T-cell (primary cell): ENCODE measurements at places on chromosomes 4 and X. TPM values are rescaled to one million over a fixed set of nuclear protein-coding genes. Genes with fewer than 3 reads are reported as not detected.

The XAGE1A gene
- not detected for total RNA-seq

The AGTR2 gene
- not detected for total RNA-seq

The ADH1B gene
- total RNA-seq = 2.1 TPM

The SLC49A3 gene
- 1.3 TPM for total RNA-seq

The H2BW2 gene
- total RNA-seq = not detected

The BTK gene
- total RNA-seq = 9.5 TPM

The MTCP1 gene
- 19.8 TPM for total RNA-seq

The PAGE4 gene
- not detected for total RNA-seq

The SMR3B gene
- not detected for total RNA-seq

The KLF8 gene
- total RNA-seq = 6.4 TPM

The CACNA1F gene
- 1.8 TPM for total RNA-seq

The FGFBP1 gene
- not detected for total RNA-seq

The ADGRG4 gene
- not detected for total RNA-seq

The ETNPPL gene
- total RNA-seq = not detected

The PIR gene
- total RNA-seq = 0.51 TPM

The NPFFR2 gene
- not detected for total RNA-seq

The RGN gene
- total RNA-seq = not detected

The PPP1R2C gene
- total RNA-seq = not detected

The MBTPS2 gene
- total RNA-seq = 7.5 TPM

The NLGN3 gene
- 3.2 TPM for total RNA-seq

The MAGEA3 gene
- total RNA-seq = 0.33 TPM

The TMPRSS11F gene
- not detected for total RNA-seq

The WDR45 gene
- total RNA-seq = 67.9 TPM

The NEK1 gene
- 18.2 TPM for total RNA-seq

The TSPAN6 gene
- total RNA-seq = 2.1 TPM

The CXCR3 gene
- total RNA-seq = 17.0 TPM

The NAT8L gene
- total RNA-seq = 0.06 TPM

The POF1B gene
- 0.16 TPM for total RNA-seq

The VCX3A gene
- not detected for total RNA-seq

The SOX3 gene
- not detected for total RNA-seq

The ZMAT1 gene
- total RNA-seq = 24.9 TPM
